NCI-H187 (cell line): ENCODE measurements at places on chromosomes 5 and 9.

- DNase-seq: no peak
Observed at GRCh38 chr9:31445357-31445756, 939.1 kb upstream of the ACO1 start.

- DNase-seq: no peak
Observed at GRCh38 chr5:93593476-93594131, 10.6 kb downstream of the NR2F1 start.

- DNase-seq: no peak
Observed at GRCh38 chr5:87541676-87542075, 128.9 kb upstream of the CCNH start.

- DNase-seq: no peak
Observed at GRCh38 chr5:96984506-96985192, 48.8 kb downstream of the LNPEP start.

DNA sequence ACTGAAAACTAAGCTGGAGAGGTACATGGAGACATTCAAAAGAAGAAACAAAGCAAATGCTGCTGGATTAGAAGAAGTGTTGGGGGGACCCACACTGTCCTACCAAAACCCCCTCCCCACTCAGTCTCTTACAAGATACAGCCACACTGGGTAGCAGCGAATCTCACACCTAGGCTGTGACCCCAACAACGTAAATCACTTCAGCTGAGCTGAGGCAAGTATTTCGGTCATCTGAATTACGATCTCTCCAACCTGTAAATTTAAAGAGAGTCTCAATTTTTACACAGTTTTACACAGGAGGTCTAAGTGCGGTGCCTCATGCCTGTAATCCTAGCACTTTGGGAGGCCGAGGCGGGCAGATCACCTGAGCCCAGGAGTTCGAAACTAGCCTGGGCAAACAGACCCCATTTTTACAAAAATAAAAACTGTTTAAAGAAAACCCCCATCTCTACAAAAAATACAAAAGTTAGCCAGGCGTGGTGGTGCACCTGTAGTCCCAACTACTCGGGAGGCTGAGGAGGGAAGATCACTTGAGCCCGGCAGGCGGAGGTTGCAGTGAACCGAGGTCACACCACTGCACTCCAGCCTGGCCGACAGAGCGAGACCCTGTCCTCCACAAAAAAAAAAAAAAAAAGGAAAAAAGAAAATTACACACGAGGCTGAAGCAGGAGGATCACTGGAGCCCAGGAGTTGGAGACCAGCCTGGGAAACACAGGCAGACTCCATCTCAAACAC lies 3.4 kb downstream of the CAMSAP1 start:
- DNase-seq: no peak

DNA sequence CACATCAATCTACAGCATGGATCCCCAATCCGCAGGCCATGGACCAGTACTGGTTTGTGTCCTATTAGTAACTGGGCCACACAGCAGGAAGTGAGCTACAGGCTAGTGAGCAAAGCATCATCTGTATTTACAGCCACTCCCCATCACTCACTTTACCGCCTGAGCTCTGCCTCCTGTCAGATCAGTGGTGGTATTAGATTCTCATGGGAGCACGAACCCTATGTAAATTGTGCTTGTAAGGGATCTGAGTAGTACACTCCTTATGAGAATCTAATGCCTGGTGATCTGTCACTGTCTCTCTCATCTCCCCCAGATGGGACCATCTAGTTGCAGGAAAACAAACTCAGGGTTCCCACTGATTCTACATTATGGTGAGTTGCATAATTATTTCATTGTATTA lies 212.7 kb upstream of the FAM174A start:
- DNase-seq: no peak

DNA sequence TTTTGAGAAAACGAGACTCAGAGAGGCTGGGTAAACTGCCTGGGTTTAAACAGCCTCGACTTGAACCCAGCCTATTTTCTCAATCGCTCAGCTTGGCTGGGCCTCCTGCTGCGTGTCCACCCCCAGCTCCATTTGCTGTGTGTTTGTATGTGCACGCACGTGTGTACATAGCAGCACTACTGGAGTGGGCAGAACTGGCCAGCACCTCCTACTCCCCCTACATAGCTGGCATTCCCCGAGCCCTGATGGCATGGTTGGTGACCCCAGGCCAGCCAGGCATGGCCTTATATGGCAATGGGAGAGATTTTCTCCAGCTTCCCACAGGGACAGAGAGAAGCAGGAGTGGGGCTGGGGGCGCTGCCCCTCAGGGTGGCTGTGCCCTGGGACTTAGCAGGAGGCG lies 4.1 kb downstream of the AIF1L start:
- no peak for DNase-seq

DNA sequence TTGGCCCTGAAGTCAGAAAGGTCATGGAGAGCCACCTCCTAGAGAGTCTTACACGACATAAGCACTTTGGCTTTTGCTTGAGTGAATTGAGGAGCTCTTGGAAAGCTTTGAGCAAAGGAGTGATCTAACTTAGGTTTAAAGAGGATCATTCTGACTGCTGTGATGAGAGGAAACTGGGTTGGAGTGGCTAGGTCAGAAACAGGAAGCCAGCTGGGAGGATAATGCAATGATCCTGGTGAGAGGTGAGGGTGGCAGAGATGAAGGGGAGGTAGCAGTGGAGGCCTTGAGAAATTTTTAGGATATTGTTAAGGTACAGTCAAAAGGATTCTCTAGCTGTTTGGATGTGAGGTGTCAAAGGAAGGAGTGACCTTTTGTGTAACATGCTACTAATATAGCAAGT lies 32.2 kb upstream of the ROPN1L start:
- no peak for DNase-seq

DNA sequence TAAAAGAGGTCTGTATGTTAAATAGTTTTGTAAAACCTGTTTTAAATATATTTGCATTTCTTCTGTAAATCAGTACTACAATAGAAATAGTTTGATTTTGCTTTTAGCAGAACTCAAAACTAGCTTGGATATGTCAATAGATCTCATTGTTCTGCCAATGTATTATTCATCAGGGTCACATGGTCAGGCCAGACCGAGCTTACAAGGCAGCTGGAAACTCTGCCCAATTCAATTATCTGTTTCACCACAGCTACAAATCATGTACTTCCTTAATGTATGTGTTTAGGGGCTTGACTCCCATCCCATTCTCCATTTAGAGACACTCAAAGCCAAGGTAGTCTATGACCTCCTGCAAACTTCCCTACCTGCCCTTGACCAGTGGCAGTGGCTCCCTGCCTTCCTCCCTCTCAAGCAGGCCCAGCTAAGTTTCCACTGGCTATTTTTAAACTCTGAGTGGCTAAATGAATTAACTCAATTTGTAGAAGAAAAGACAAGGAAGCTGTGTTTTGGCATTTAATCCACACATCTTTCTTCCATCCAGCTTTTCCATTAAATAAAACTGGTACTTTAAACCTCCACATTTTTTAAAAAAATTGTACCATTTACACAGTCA lies 46.4 kb upstream of the SELENOP start:
- DNase-seq: no peak

DNA sequence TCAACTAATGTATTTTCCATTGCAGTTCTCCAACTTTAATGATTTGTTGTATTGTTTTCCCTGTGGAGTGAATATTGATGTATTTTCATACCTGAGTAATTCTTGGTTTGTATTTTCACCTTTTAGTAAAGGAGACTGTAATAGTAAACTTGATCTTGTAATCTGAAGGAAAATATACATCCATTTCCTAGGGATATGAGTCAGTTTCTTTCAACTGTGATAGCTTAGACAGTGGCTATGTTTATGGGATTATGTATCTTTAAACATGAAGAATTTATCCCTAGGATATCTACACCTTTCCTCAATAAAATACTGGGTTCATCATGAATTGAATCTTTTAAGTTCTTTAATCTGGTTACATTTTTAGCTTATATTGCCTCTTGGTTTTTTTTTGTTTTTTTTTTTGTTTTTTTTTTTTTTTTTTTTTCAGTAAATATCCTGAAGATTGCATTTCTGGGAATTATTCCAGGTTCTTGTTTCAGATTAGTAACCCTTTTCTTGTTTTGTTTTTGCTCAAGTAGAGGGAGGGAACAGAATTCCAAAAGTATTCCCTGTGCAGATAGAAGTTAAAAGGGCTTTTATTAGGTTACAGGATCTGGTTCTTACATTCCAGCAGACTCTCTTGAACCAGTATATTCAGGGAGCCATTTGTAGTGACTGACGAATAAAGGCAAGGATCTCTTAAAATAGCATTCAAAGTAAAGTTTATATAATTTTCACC lies 7.1 kb downstream of the WDR36 start:
- no peak for DNase-seq

GRCh38 chr9:6869081-6869948 lies 111.5 kb downstream of the KDM4C start:
- no peak for DNase-seq

- DNase-seq: no peak
Observed at GRCh38 chr9:37486616-37487548, 1.1 kb downstream of the POLR1E start.

GRCh38 chr9:37929441-37929895 lies 25.5 kb upstream of the SLC25A51 start:
- no peak for DNase-seq

DNA sequence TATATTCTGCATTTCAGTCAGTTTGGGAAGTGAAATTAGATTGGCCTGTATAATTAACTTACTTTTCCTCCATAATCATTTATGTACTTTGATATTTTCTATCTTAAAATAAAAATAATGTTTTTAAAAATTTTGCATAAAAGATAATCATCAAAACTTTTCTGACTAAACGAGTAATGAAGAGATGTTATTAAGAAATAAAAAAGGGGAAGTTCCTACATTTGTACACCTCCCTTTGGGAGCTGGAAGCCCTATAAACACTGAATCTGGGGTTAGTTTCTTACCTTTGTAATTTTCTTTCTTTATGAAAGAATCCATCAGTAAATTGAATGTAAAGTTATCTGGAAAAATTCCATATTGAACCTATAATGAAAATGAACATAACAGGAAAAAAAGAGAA lies 86.2 kb downstream of the MRPS27 start:
- DNase-seq: no peak

DNA sequence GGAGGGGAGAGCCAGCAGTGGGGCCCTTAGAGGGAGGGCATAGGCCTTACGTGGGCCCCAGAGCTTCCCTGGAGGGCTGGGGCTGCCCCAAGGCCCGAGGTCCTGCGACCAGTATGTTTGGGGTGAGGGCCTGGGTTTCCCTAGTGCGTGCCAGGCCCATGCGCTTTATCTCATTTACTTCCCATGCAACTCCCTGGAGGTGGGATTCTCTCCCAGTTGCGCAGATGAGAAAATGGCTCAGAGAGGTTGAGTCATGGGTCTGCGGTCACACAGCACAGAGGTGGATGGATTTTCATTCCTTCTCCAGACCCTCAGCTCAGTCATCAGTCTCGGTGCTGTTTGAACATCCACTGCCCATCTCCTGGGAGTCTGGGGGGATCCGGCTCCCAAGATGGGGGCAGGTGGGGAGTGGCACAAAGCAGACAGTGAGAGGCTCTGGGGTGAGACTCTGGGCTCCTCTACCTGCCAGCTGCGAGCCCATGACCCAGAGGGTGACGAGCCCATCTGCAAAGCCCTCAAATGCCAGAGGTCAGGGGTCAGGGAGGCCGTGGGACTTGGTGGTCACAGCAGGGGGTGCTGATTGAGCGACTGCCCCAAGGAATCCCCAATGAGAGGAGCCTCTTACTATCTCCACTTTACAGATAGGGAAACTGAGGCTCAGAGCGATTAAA lies 171.2 kb downstream of the GAPVD1 start:
- no peak for DNase-seq

- DNase-seq: no peak
Observed at GRCh38 chr9:93708289-93708986, 132.1 kb downstream of the PHF2 start.
